ENCODE measurements at places on chromosomes 1 and 21.
A peak's percentile ranks its signal among the peaks of the same experiment; 100 is the strongest.

GRCh38 chr1:153547560-153548551 is 1.2 kb downstream of the S100A3 start:
- no peak for DNase-seq

DNA sequence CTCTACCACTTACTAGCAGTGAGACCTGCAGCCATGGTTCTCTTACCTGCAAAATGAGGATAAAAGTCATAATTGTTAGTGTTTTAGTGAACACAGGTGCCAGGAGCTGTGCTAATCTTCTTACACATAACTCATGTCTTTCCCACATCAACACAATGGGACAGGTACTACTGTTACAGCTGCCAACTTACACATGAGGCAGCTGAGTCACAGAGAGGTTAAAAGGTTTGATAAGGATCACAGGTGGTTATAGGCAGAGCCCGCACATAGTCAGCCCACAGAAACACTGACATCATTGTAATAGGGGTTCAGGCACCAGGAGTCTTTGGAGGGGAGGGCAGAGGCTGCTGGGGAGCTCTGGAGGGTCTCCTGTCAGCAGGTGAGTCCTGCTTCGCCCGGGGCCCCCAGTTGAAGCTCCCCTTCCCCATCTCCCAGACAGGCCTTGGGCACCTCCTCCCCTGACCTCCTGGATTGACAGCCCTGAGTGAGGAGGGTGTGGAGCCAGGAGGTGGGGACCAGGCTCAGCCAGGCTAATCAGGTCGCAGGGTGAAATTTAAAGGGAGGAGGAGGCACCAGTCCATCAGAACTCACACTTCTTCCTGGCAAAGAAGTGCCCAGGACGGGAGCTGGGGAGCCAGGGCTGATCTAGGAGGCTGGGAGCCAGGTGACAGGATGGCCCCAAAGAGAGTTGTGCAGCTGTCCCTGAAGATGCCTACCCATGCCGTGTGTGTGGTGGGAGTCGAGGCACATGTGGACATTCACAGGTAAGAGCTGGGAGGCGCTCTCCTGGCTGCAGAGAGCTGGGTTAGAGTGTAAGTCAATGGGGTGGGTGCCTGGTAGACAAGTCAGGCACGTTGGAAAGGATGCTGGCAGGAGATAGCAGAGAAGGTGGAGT is at the start of gene PADI1:
TSS of gene PADI1 (plus strand) at position 583 of the 895 bp plus-strand sequence. CDS start at position 673, 90 bp downstream.
- no peak for DNase-seq

DNA sequence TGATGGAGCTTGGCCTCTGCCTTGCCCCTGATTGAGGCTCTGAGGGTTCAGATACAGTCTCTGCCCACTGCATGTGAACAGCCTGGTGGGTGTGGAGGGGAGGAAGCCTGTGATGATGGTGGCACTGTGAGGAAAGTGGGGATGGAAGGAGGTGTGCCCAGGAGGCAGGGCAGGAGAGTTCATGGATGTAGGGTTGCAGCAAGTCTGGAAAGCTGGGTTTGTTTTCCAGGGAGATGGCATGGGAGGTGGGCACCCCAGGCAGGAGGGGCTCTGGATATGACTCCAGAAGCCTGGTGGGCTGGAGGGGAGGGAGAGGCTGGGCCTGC is 63.2 kb downstream of the ADARB1 start:
- no peak for DNase-seq

- DNase-seq, result no peak
These were observed 239.0 kb downstream of the PTPRU start for GRCh38 chr1:29475326-29475725.

- no peak for DNase-seq
These were observed 190.8 kb downstream of the LTN1 start for GRCh38 chr21:28801906-28802305.

DNA sequence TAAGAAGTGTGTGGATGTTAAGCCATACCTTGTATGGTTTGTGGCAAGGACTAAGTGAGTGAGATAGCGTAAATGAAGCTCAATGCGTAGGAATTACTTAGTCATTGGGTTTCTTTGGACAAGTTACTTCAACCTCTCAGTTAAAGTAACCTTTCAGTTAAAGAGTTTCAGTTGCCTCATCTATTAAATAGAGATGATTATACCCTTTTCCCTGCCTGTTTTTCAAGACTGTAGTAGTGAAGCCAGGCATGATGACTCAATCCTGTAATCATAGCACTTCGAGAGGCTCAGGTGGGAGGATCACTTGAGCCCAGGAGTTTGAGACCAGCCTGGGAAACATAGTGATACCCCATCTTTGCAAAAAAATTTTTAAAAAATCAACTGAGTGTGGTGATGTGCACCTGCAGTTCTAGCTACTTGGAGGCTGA is 6.3 kb downstream of the ZMPSTE24 start:
- no peak for DNase-seq

- DNase-seq, result no peak
These were observed 23.1 kb upstream of the CNN3 start for GRCh38 chr1:94949681-94950661.

GRCh38 chr1:224565186-224565585 is 50.9 kb upstream of the CNIH3 start:
- no peak for DNase-seq

- no peak for DNase-seq
These were observed 12.4 kb downstream of the LMOD1 start for GRCh38 chr1:201933840-201934430.

DNA sequence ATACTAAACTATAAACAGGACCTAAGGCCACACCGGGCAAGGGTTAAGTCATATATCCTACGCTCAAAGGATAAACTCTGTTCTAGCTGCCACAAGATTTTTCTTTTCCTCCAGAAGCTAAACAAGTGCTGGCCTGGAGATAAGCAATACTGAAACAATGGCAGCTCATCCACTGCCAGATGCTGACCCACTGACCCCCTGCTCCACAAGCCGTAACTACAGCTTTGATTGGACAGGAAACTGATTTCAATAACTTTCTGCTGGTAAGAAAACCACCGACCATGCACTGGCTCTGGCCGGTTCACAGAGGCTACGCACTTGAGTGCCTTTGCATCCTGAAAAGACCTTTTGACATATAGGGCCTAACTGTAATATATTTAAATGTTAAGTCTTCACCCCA is 51.3 kb upstream of the PLA2G2C start:
- no peak for DNase-seq

GRCh38 chr21:24852610-24853195 is 754.6 kb downstream of the MRPL39 start:
- no peak for DNase-seq

- DNase-seq, result no peak
These were observed 9.5 kb downstream of the NOL9 start for GRCh38 chr1:6544831-6545230.

DNA sequence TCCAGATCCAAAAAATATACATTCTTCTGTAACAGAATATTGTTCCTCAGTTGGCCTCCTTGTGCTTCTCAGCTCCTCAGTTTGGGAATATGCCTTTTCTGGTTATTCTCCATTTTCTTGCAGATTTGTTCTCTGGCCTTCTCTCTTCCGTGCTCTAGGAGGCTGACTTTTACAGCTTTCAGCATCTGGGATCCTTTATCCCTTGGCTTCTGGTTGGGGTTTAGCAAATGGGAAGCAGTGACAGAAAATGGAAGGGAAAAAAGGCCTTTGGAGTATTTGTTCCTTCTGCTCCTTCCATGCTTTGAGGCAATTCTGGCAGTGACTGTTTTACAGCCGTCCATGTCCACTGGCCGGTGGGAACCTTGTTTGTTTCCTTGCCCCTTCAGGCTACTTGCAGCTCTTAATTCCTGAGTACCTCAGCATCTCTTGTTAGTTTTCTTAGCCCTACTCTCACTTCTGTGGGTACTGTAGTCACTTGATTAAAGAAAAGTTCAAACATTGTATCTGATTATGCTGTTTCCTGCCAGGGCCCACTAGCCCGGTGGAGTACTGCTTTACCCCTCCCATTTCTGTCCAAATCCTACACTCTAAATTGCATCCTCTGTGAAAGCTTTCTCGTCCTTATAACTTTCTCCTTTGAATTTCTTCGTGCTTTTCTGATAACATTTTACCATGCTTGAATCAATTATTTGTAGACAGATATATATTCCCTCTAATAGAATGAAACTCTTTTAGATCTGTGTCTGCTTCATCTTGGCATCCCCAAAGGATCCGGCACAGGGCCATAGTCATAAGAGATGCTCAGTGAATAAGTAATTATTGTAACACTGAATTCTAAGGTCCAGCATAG is 118.2 kb downstream of the OSBPL9 start:
- DNase-seq, result no peak

GRCh38 chr1:247293047-247293446 is 37.2 kb downstream of the VN1R5 start:
- DNase-seq, result no peak

DNA sequence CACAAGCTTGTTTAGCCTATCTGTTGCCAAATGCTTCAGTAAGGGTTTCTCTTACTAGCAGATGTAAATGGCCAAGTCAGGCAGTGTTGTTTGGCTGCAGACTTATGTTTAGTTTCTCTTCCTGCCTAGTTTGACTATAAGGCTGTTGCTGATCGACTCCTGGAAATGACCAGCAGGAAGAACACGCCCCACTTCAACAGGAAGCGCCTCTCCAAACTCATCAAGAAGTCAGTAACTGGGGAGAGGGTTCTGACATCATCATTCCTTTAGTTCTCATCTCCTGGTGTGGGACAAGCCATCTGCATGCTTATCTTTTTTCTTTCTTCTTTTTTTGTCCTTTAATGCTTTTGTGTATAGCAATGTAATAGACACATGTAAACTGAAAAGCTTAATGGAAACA is 25.1 kb downstream of the RRP1B start:
- DNase-seq, result no peak

- peak; percentile 78 for DNase-seq
These were observed at the start of gene RIT1 for GRCh38 chr1:155911156-155912055. Gene RIT1, minus strand, starts transcription at chr1:155911349. Its CDS starts 588 bp downstream, at chr1:155910761.

- DNase-seq, result no peak
These were observed 37.7 kb upstream of the DDAH1 start for GRCh38 chr1:85502625-85503083.

DNA sequence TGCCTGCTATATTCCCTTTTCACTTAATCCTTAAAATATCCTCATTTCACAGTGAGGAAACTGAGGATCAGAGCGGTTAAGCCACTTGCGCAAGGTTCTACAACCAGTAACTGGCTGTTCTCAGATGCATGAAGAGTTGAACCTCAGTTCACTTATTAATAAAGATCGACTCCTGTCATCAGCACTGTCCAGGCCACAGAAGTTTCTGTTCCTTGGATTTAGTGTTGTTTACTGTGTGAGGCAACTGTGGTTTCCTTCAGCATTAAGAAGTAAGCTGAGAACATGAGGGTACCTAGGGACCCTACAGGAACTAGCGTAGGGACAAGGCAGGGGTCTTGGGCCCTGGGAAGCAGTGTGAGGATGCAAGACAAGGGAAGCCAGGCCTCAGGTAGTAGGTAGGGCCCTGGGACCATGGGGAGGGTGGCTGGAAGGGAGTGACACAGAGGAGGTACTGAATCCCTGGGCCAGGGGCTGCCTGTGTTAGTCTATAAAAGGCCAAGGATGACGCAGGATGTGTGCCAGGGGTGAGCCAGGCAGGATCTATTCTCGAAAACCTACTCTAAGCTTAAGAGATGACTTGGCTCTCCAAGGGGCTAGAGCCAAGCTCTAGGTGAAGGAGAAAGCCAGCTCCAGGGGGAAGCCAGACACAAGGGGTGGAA is 181.2 kb upstream of the CSF3R start:
- DNase-seq, result no peak

DNA sequence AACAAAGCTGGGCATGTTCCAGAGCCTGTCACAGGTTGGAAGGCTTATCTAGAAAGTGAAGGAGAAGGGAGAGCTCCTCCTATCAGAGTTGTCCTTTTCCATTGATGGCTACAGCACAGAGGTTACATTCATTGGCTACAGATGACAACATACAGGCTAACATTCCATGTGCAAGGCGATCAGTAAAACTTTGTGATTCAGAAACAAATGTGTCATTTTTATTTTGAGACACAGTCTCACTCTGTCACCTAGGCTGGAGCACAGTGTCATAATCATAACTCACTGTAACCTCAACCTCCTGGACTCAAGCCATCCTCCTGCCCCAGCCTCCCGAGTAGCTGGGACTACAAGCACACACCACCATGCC is 32.6 kb downstream of the TRIM67 start:
- no peak for DNase-seq

DNA sequence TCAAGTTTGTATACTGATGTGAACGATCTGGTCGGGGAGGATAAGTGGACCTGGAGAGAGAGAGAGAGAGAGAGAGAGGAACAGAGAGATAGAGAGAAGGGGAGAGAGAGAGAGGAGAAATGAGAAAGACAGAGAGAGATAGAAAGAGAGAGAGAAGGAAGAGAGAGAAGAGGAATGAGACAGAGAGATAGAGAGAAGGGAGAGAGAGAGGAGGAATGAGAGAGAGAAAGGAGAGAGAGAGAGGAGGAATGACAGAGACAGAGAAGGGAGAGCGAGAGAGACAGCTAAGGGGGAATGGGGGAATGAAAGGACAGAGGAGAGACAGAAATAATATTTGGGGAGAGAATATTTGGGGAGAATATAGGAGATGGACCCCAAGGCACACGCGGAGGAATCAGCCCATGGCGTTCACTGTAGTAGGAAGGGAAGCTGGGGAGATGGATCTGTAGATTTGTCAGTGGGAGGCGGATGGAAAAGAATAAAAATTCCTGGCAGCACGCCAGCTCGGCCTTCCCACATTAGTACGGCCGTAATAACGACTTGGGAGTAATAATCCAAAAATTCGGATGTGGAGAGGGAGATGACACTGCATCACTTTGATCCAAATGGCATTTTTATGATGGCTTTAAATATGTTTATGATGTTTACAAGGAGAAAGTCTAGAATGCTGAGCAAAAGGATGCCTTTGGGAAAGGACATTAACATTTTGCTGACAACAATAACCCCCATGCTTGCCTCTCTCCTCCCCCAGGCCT is 159.8 kb upstream of the KCNJ6 start:
- no peak for DNase-seq

DNA sequence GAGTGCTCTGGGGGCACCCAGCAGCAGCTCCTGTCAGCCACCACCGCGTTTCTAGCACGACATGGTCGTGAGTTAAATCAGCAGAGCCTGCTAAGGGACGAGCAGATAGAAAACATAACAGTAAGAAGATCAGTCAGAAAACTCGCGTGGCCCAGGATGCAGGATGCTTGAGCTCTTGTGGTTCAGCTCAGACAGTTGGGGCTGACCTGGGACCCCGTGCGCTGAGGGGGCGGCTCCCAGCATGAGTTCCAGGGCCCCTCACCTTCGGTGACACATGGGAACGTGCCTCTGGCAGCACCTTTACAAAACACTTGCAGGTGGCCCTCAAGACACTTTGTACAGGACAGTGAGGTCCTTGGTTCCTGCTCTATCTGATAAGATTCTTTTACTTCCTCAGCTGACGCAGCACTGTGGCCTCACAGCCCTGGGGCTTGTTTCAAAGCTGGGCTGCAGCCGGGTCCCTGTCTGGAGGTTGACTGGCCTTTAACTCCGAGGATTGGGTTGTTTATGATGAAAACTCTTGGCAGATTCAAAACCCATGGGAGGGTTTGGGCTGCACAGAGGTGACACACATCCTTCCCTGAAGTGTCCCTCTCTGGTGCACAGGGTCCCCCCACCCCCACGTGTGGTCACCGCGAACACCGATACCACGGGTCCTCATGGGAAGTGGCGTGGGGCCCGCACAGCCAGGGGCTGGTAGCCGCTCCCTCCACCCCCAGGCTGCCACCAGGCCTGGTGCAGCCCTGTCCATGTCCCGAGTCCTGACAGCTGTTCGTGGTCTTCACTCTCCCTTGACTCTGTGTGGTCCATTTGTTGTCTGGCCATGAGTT is 65.3 kb upstream of the COL6A1 start:
- no peak for DNase-seq

GRCh38 chr1:116429821-116430374 is 56.9 kb downstream of the ATP1A1 start:
- DNase-seq, result no peak

All from stimulated activated CD8-positive, alpha-beta memory T cell treated with anti-CD3 and anti-CD28 coated beads, Interleukin-7, amount 100 ng/mL, for 4 hours (primary cell).